ENCODE measurements at places on chromosomes 4 and X.

GRCh38 chr4:80189581-80189955 is 7.7 kb upstream of the PRDM8 start:
- DNase-seq = no peak

DNA sequence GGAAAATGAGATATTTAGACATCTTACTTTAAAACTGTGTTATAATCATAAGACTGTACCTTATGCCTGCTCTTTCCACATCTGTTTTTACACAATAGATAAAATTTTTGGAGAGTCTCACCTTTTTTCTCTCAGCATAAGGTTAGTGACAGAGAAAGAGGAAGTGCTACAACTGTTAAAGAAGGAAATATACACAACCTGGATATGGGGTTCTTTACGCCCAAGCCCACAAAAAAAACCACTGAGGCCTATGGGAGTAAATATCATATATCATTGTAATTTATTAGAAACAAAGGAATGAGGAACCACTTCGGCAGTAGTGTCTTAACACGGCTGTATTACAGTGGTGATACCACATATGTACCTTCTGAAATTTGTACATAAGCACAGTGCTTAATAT is 265.9 kb upstream of the GK2 start:
- DNase-seq = no peak

- DNase-seq = no peak
Measured at GRCh38 chr4:105305019-105305836, 158.6 kb downstream of the TET2 start.

GRCh38 chr4:11480683-11481082 is 52.0 kb upstream of the HS3ST1 start:
- DNase-seq = no peak

GRCh38 chr4:174591243-174592021 is 69.1 kb upstream of the HPGD start:
- no peak for DNase-seq

GRCh38 chr4:156837625-156838345 is 133.8 kb downstream of the PDGFC start:
- DNase-seq = no peak

- no peak for DNase-seq
Measured at GRCh38 chr4:77209012-77209411, 52.0 kb downstream of the CCNG2 start.

- DNase-seq = no peak
Measured at GRCh38 chrX:68830419-68831404, 1.9 kb downstream of the EFNB1 start.

GRCh38 chrX:29478336-29479069 is 736.9 kb upstream of the MAGEB2 start:
- DNase-seq = no peak

- DNase-seq = no peak
Measured at GRCh38 chrX:103530545-103530944, 11.3 kb upstream of the RAB40A start.

GRCh38 chr4:155972098-155972497 is 18.4 kb upstream of the CTSO start:
- no peak for DNase-seq

DNA sequence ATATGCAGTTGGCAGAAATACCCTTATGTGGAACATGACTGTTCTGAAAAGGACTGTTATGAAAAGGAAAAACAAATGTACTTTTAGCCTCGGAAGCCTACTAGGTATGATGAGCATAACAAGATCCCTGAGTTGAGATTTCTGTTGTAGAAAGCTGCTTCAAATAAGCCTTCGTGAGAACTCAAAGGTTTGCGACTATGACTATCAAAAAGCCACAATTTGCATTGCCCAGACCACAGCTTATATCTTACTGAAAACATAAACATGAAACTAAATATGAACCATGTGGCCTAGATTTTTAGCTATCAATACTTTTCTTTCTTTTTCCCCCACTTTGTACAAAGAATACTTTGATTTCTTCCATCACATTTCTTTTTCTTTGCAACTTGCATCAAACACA is 398.2 kb upstream of the LCORL start:
- no peak for DNase-seq

DNA sequence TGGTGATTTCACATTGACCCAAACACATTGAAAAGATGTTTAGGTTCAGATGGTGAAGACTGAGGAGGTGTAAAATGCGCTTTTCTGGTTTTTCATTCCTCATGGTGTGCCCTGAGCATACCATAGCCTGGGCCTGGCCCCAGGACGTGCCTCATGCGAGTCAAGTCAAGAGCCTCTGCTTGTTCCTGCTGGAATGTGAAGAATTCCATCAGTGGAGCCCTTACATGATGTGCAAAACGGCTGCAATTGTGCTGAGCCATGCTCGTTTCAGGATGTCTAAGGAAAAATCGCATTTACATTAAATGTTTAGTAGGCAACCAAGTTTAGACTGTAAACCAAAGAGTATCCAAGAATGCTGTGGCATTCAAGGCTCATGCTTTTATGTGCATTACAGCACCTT is 34.9 kb downstream of the GYG2 start:
- DNase-seq = no peak

- no peak for DNase-seq
Measured at GRCh38 chr4:183798301-183799253, 106.5 kb upstream of the STOX2 start.

- DNase-seq = no peak
Measured at GRCh38 chr4:14768449-14768848, 233.8 kb upstream of the CPEB2 start.

DNA sequence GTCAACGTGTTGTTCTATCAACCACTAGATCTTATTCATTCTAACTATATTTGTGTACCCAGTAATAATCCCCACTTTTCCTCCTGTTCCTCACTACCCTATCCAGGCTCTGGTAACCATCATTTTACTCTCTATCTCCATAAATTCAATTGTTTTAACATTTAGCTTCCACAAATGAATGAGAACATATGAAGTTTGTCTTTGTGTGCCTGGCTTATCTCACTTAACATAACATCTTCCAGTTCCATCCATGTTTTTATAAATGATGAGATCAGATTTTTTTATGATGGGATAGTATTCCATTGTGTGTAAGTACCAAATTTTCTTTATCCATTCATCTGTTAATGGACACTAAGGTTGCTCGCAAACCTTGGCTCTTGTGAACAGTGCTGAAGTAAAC is 59.9 kb upstream of the IBSP start:
- DNase-seq = no peak

GRCh38 chr4:155170569-155170968 is 37.9 kb upstream of the NPY2R start:
- DNase-seq = no peak

- DNase-seq = no peak
Measured at GRCh38 chrX:5876984-5877596, 351.6 kb downstream of the NLGN4X start.

DNA sequence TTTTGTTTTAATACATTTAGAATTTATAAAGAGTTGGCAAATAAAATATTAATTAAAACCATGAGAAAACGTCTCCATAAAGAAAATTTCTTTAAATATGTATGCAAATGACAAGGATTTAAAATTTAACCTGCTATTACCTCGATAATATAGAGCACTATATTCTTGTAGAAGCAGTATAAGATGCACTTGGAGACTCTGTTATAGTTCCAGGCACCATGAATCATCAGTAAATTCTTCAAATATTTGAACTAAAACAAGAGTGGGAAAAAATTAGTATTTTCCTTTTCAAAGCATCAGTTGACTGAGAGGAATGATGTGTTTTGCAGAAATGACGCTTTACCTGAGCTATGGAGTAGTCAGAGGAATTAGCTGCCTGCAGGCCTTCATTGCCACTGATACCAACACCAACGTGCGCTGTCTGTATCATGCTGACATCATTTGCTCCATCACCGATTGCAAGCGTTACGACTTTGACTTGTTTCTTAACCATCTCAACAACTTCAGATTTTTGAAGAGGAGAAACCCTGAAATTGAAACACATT is 67.3 kb downstream of the SHISA3 start:
- DNase-seq = no peak

GRCh38 chrX:132086672-132087071 is 41.1 kb downstream of the FRMD7 start:
- DNase-seq = no peak

- no peak for DNase-seq
Measured at GRCh38 chrX:47620303-47620685, 637 bp upstream of the SYN1 start.

- DNase-seq = no peak
Measured at GRCh38 chr4:114062499-114062898, 83.1 kb upstream of the ARSJ start.

GRCh38 chr4:98567611-98568010 is 90.8 kb downstream of the TSPAN5 start:
- DNase-seq = no peak

DNA sequence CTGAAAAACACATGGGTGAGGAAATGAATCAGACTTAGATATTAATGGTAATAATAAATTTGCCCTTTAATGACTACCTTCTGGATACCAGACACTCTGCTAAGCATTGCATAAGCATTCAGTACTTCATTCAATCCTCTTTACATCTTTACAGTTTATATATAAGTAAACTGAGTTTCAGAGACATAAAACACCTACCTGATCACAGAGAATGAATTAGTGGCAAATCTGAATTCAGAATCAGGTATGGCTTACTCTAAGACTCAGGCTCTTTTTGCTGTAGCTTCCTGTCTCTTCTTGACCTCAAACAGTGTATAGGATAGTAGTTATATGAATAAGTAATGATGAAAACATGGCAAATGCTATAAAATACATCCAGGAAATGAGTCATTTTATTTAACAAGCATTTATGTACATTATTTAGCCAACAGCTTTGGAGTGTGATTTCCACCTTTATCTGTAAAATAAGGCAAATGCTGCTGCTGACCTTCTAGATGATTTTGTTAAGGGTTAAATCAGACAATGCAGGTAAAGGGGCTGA is 83.9 kb downstream of the VEGFC start:
- DNase-seq = no peak

- DNase-seq = no peak
Measured at GRCh38 chr4:165085946-165086345, 26.7 kb downstream of the TMEM192 start.

DNA sequence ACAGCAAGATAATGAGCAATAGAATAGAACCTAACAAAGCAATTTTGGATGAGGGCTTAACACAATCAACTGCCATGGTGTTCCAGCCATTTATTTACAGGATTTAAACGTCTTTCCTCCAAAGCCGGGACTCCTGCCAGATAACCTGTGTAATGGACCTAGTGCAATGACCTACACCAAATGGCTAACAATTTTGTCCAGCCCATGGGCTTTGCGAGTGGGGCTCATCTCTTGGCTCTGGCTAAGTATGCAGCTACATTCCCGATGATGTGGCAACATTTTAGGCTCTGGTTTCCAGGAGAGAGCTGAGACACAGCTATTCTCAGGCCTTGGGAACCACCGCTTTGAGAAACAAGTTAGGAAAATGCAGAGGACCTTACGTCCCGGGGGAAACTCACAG is 822.3 kb upstream of the FTHL17 start:
- DNase-seq = no peak

DNA sequence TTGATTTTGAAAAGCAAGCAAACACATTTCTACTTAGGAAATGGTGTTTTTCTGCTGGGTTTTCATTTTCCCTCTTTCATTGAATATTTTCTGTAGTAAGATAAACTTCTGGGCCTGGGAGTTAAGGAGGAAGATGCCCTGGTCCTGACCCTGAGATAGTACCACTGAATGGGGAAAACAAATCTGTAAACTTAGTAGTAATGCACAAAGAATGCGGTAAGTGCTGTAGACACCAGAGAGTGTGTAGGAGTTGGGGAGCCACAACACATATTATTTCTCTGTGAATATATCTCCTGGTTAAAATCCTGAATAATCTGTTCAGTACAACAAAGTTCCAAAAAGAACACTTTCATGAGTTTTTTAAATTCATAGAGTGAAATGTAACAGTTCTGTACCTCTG is 178.3 kb downstream of the MAPK10 start:
- DNase-seq = no peak

- DNase-seq = no peak
Measured at GRCh38 chr4:128517096-128517738, 229.6 kb upstream of the PGRMC2 start.

DNA sequence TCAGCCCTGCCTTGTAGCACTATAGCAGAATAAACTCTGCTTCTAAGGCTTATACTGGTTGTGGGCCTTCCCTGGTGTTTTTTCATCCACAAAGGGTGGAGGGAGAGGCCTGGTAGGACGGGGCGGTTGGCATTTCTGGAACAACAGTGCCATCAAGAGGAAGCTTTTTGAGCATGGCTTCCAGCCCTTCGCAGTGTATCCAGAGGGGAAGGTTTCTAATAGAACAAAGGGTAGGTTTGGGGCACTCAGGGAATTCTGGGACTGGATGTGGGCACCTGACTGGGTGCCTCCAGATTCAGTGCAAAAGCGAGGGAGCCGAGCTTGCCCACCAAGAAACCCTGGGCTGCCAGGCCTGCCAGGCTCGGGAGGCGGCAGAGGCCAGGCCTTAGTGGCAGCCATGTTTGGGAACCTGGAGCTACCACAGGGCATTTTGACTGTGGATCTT is 229.6 kb upstream of the AGTR2 start:
- no peak for DNase-seq

DNA sequence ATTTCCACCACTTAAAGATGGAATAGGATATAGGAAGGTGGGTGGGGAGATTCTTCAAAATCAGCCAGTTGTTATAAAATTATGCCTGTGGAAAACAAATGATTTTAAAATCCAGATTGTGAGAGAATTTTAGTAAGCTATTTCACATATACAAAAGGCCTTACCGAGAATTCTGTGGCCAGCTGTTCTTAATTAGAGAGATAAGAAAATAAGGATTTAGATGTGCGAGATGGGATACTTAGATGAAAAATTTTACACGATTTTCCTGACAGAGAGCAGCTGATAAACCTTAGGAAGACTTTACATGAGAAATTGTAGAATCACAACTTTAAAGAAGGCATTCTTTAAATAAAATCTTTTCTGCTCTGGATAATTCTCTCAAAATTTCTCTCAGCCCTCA is 94.5 kb upstream of the IQCM start:
- no peak for DNase-seq

DNA sequence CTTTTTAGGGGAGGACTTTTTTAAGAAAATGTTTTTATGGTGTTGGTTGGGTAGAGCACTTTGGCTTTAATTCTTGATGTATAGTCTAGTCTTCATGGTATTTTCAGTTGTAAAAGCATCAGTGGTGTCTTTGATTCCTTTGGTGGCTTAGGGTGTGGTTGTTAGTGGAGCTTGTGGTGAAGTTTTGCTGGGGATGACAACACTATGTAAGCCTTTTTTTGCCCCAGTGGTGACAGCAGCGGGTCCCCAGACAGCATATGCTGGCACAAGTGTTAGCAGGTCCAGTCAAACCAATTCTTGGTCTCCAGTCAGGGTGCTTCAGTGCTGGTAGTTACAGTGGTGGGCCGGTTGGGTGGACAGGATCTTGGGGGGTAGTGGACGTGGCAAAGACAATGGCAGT is 52.0 kb downstream of the CHIC1 start:
- DNase-seq = no peak

DNA sequence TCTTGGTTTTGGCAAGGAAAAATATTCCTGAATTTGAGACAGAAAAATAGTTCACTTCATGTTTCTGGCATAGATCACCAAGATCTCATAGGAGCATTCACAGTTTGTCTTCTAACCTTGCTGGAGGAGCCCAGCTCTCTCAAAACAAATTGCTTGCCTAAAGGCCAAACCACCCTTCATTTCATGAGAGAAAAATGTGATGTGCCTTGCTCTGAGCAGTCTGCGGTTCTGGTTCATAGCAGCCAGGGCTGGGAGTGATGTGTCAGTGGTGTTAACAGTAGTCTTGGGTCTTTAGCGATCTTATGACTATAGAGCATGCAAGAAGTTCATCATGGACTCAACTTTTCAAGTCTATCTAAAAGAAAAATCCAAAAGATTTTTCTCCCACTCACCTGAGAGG is 183.3 kb downstream of the DCLK2 start:
- DNase-seq = no peak

Data from stimulated activated CD4-positive, alpha-beta T cell treated with anti-CD3 and anti-CD28 coated beads, Interleukin-15, amount 100 ng/mL, for 1 hour (primary cell).